ENCODE measurements at places on chromosomes 3 and 15. TPM values are rescaled to one million over a fixed set of nuclear protein-coding genes. Genes with fewer than 3 reads are reported as not detected.

GRCh38 chr3:151003029-151003767, 30.7 kb upstream of the CLRN1 start:
- no peak overlapping the region for H3K4me3 ChIP-seq
- H3K36me3 ChIP-seq = no peaks in the 10 kb centered on the region

DNA sequence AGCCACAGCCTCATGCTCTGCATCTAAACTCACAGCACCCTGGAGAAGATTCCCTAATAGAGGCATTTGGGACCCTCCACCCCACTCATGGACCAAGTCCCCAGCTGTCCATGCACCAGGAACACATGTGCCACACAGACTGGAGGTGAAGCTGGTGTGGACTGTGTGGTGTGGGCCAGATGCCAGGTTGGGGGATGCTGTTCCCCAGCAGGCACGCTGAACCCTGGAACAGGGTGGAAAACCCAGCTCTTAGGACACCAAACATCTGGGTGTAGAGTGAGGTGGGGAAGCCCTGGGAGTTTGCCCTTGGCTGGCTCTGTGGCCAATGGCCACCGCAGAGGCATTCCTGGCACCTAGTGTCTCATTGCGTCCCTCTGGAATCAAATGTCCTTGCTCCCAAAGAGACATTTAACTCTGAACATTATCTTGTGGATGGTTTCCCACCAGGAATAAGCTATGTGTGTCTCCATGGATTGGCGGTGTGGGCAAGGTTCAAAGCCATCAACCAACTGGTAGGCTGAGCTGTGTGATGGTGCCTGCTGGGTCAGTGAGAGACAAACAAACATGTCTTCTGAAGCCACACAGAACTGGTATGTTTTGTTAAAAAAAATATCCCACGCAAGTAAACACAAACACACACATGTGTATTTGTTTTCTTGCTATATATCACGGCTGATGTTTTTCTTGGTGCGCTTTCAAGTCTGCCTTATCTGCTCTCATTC, 65.0 kb downstream of the EXOG start:
- DNase-seq = no peak
- H3K4me3 ChIP-seq = no peak overlapping the region
- no peak overlapping the region for H3K27ac ChIP-seq
- H3K4me1 ChIP-seq = no peaks in the 10 kb centered on the region
- H3K36me3 ChIP-seq = no peaks in the 10 kb centered on the region

- DNase-seq = no peak
- H3K4me3 ChIP-seq = no peak overlapping the region
- no peaks in the 10 kb centered on the region for H3K36me3 ChIP-seq
- no peak overlapping the region for H3K27ac ChIP-seq
These were observed 48.1 kb downstream of the HSPBAP1 start for GRCh38 chr3:122745369-122746021.

DNA sequence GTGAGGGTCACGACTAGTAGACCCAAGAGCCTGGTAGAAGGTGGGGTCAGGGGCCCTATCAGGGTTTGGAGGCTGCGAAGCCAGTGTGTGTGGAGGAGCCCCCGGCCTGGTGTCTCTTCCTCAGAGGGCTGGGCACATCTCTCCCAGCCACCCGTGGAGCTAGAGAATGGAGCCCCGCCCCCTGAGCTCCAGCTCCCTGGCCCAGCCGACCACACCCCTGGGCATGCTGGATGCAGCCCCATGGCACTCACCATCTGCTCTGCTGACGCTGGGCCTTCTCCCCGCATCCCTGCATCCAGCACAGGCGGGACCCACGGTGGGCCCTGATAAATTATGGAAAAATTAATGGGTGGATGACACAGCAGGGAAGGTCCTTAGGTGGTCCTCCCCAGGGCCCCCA, 17.5 kb downstream of the ANKRD63 start:
- no peaks in the 10 kb centered on the region for H3K36me3 ChIP-seq
- DNase-seq = no peak
- H3K27me3 ChIP-seq = no peaks in the 10 kb centered on the region

The AQP9 gene
- total RNA-seq = 0.32 TPM

The STRA6 gene
- total RNA-seq = not detected

Data from CD4-positive, alpha-beta memory T cell (primary cell).